ENCODE measurements at places on chromosomes 11 and 22.

GRCh38 chr11:2691991-2692875 lies 7.6 kb downstream of the KCNQ1OT1 start:
- DNase-seq, result no peak

GRCh38 chr11:68127714-68128681 lies 6.8 kb upstream of the CHKA start:
- no peak for DNase-seq

GRCh38 chr11:68271023-68271780 lies 571 bp downstream of the C11orf24 start:
- DNase-seq, result peak; percentile 27

- DNase-seq, result no peak
Measured at GRCh38 chr22:49011379-49011768, 816.3 kb downstream of the BRD1 start.

DNA sequence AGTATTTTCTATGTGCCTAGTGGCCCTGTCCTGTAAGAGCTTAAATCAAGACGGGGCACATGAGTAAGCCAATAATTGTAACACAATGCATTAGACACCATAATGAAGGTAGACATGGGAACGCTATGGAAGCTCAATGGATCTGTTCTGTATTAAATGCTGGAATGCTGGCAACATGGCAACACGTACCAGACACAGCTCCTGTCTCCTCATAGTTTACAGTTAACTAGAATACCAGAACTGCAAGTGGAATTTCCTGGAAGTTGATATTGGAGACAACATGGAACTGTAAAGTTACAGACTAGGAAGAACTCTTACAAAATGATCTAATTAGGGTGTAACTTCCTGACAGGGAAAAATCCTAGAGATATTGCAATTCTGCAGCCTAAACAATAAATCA lies 12.4 kb downstream of the P4HA3 start:
- no peak for DNase-seq

GRCh38 chr11:62142043-62142375 lies 18.2 kb downstream of the INCENP start:
- no peak for DNase-seq

DNA sequence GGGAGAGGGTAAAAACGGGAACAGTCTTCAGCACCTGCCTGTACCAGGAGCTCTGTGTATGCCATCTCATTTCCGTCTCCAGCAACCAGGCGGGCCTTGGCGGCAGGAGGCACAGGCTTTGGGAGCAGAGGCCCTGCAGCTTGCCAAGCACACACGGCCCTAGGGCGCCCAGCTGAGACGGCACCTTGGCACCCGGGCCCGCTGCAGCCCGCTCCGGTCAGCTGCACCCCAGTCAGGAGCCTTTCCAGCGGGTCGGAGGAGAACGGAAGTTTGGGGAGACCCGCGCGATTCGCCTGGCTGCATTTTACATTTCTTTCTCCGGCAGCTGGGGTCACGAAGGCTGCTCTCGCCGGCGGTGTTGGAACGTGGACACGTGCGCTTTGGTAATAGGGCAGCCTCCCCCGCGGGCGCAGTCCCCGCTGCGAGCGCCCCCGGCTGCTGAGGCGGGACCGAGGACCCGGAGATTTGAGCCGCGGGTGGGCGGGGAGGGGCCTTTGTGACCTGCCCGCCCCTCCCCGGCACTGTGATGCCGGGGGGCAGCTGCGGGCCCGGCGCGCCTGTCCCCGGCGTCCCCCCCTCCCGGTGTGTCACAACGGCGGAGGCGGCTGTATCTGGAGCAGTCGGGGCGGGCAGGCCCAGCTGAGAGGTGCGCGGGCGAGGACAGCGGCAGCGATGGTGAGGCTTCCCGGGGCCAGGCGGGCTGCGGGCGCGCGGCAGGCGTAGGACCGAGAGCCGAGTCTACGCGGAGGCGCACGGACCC lies at the start of gene TUBA8:
TUBA8 (plus strand) TSS at position 616 of the 760 bp plus-strand sequence; CDS start at position 673, 57 bp downstream.
- DNase-seq, result no peak

DNA sequence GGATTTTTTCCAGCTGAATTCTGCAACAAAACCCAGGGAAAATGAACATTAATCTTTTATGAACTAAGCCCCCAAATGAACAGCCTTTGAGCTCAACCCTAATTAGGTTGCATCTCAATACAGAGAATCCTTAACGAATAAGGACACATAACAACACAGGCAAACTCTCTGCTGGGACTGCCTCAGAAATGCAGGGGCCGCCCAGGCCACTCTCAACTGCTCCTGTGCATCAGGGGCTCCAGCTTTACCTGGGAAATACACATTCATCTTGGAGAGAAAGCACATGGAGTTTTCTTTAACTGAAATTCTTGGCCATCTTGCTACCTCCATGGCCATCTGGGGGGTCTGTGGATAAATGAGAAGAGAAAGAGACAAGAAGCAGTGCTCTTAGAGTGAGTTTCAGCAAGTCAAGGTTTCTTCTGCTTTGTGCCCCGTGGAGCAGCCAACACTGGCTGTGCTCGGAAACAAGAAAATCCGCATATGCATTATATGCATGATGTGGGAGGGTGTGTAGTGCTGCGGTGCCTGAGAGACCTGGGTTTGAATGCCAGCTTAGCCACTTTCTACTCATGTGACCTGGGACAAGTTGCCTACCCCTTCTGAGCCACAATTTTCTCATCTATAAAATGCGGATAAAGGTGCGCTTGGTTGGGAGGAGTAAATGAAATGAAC lies 81.9 kb upstream of the RCN1 start:
- DNase-seq, result no peak

DNA sequence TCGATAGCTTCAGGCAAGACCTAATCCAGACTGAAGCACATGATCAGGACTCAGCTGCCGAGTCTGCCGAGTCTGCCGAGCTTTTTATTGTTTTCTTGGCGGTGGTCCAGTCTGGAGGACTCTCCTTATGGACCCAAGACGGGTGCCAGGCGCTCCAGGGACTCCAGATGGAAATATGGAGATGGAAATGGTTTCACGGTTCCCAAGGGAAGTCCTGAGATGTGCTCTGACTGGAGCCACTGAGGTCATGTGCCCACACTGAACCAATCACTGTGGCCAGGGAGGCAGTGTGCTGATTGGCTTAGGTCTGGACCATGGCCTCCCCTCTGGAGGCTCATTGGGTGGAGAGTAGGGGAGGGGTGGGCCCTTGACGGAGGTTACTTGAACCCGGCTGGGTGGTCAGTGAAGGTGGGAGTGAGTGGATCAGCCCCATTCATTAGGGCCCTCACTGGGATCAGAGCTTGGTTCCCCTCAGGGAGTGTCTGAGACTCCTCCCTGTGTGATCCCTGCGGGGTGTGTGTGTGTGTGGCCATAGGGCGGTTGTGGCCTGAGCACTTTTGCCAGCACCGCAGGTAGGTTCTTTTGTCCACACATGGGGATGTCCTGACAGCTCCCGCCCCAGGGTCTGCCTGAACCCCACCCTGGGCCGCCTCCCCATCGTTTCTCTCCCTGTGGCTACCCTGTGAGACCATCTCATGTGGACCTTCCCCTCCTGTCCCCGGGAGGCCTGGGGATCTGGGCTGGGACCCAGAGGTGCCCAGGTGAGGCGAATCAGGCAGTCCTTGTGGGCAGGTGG lies 14.0 kb downstream of the RPS6KA4 start:
- DNase-seq, result no peak

DNA sequence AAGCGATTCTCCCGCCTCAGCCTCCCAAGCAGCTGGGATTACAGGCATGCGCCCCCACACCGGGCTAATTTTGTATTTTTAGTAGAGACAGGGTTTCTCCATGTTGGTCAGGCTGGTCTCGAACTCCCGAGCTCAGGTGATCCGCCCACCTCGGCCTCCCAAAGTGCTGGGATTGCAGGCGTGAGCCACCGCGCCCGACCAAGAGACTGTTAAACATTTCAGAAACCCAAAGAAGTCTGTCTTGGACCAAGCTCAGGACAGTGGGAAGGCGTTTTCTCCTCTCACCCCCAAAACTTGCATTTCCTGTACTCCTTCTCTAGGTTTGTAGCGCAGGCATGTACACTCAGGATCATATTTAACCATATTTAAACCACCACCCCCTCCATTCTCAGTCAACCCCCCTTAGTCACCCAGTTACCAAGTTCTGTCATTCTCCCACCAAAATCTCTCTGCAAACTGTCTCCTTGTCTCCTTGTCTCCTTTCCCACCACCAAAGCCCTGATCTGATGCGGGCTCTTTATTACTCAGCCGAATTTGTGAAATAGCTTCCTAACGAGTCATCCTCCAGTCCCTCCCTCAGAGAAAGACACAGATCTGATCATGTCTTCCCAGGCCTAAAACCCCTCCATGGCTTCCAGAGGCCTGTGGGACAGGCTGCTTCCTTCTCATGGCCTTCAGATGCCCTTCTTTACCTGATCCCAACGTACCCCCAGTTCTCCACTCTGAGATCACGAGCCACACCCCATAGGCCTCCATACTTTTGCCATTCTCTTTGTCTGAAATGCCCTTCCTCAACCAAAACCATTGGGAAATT lies 29.0 kb upstream of the CREB3L1 start:
- DNase-seq, result no peak

GRCh38 chr11:67398661-67399563 lies 2.7 kb downstream of the PPP1CA start:
- no peak for DNase-seq

- DNase-seq, result no peak
Measured at GRCh38 chr22:45455212-45455611, 41.7 kb downstream of the RIBC2 start.

DNA sequence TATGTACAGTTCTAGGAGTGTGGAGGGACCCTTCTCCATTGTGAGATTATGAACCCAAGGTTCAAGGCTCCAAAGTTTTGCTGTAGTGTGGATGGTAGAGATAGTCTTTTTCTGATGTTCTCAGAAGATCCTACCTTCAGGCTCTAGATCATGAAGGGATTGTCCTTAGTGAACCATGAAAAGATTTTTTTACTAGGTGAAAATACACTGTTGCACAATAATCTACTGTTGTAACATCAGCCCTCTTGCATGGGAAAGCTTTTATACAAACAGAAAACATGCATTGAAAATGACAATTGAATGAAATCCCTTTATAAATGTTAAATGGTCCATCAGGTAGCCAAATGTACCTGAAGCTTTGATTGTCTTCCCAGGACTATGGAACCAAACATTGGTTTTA lies 177.8 kb downstream of the FAM76B start:
- DNase-seq, result no peak

DNA sequence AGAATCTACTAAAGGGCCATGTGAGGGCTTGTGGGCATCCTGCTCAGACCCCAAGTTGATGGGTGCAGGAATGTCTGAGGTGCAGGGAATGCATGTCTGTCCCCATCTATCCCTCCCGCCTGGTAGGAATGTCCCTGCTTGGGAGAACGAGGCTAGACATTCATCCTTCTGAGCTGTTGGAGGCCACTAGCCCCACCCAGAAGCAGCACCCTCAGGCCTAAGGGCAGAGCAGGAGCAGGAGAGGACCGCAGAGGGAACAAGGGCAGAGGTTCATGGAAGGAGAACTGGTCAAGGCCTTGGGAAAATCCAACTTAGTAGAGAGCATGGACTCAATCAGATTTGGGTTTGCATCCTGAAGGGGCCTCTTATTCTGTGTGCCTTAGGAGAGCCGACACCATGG lies 22.1 kb upstream of the LMO1 start:
- DNase-seq, result no peak

DNA sequence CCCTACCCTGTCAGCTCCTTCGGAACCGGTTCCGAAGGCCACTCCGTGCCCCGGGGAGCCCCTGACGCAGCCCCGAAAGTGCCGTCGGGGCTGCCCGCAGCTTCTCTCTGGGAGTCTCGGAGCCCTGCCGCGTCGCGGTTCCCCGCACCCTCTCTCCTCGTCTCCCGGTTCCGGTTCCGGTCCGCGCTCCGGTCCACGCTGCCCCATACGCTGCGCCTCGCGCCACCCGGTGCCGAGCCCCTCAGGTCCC lies 618 bp downstream of the MTA2 start:
- DNase-seq, result no peak

DNA sequence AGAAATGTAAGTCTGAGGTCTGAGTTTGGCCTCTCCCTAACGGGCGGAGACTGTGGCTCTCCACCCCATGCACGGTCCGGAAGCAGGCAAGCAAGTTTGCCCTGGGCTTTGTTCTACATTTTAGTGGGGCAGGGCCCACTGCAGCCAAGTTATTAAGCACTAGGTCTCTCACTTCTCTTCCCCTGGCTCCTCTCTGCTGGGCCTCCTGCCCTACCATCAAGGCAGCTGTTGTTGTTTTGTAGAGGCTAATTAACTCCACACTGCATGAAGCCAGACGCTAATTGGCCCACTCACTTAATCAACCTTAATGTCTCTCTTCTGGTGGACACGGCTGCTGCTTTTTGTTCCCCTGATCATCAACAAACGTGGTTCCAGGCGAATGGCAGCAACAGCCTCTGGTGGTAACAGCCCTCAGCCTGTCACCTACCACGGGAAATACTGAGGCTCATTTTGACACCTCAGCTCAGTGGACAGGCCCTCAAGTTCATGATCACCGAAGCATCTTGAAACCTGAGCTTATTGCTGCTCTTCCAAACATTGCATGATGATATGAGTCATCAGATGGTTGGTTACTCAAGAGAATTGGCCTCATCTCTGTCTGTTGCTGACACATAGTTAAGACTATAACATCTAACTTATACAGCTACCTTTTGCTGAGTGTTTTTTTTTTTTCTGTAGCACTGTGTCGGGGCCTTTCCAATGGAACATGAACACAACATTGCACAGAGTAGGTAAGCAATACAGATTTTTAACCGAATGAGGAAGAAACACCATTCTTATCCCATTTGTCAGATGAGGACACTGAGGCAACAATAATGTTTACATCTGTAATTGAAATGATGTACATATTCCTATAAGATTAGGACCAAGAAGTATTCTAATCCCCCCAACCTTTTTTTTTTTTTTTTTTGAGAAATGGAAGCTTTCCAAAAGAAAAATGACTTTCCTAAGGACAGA lies 20.8 kb upstream of the LMO2 start:
- no peak for DNase-seq

- DNase-seq, result no peak
Measured at GRCh38 chr11:128832121-128832497, 35.0 kb downstream of the KCNJ1 start.

DNA sequence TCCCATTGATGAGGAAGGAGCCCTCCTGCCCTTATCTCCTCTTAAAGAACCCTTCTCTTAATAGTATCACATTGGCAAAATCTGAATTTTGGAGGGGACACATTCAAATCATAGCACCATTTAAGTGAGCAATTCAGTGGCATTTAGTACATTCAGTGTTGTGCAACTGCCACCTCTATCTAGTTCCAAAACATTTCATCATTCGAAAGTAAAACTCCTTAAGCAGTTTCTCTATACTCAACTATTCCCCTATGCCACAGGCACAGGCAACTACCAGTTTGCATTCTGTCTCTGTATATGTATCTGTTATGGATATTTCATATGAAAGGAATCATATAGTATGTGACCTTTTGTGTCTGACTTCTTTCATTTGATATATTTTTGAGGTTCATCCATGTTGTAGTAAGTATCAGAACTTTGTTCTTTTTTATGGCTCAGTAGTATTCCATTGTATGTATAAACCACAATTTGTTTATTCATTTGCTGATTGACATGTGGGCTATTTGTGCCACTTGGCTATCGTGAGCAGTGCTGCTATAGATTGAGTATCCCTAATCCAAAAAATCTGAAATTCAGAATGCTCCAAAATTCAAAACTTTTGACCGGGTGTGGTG lies 22.9 kb downstream of the FAR1 start:
- no peak for DNase-seq

DNA sequence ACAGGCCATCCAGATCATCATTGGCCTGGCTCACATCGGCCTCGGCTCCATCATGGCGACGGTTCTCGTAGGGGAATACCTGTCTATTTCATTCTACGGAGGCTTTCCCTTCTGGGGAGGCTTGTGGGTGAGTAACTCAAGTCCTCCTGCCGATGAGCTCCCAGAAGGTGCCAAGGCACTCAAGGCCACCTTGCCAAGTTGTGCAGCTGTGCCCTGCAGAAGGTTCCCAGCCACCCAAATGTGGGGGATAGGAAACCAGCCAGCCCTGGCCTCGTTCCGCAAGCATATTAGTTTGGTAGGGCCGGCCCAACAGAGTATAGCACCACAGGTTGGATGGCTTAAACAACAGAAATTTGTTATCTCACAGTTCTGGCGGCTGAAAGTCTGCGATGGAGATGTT lies 4.0 kb downstream of the MS4A8 start:
- no peak for DNase-seq

All from activated naive CD4-positive, alpha-beta T cell (primary cell).